ENCODE measurements at places on chromosomes 1 and 21.

- no peak for DNase-seq
These were observed 110.4 kb downstream of the PDE9A start for GRCh38 chr21:42763581-42764442.

GRCh38 chr1:199784138-199784895 lies 243.2 kb upstream of the NR5A2 start:
- DNase-seq, result no peak

GRCh38 chr1:160009801-160010200 lies 22.0 kb downstream of the PIGM start:
- no peak for DNase-seq

DNA sequence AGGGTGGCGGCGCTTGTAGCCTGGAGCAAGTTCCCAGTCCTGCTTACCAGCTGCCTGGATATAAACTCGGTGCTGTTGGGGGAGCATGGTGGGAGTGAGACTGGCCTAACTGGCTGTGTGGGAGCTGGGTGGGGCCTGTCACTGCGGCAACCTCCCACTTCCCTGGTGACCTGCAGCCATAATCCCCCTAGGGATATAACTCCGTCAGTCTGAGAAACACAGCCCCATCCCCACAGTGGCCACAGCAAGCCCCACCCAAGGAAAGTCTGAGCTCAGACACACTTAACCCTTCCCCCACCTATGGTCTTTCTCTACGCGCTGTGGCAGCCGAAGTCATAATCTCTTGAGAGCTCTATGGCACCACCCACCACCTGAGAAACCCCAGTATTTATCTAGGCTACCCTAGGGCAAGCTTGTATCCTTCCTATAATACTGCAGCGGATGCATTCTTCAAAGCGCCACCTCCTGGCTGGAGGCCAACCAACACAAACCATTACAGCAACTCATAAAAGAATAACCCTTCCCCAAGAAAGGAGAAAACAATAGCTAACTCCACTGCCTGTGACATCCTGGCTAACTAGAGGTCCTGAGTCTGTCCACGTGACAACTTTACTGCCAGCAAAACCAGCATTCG lies 57.4 kb downstream of the ZNF648 start:
- DNase-seq, result peak; percentile 7

DNA sequence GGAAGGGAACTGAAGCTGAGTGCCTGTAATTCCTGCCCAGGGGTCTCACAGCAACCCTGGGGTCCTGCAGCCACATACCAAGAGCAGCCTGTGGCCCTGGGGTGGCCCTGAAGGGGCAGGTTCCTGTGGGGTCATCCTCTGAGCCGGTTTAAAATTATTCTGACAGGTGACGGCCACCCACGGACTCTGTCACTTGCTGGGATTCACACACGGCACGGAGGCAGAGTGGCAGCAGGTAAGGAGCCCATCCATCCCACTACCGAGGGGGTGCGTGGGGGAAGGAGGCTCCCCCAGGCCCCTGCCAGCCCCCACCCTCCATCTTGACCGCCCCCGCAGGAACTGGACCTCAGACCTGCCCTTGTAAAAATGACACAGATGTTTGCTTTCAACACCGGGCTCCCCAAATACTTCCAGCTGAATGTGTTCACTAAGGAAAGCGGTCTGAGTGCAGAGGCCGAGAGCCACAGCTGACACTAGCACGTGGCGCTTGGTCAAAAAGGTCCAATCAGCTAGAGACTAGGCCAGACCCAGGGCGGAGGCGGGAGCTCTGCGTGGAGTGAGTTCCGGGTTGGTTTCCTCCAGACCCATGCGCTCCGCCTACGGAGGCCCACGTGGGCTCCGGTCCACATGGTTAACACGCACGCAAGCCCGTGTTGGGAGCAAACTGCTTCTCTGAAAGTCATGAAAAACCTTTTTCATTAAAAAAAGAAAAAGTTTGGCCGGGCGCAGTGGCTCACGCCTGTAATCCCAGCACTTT lies 10.0 kb downstream of the YBEY start:
- peak; percentile 55 for DNase-seq

DNA sequence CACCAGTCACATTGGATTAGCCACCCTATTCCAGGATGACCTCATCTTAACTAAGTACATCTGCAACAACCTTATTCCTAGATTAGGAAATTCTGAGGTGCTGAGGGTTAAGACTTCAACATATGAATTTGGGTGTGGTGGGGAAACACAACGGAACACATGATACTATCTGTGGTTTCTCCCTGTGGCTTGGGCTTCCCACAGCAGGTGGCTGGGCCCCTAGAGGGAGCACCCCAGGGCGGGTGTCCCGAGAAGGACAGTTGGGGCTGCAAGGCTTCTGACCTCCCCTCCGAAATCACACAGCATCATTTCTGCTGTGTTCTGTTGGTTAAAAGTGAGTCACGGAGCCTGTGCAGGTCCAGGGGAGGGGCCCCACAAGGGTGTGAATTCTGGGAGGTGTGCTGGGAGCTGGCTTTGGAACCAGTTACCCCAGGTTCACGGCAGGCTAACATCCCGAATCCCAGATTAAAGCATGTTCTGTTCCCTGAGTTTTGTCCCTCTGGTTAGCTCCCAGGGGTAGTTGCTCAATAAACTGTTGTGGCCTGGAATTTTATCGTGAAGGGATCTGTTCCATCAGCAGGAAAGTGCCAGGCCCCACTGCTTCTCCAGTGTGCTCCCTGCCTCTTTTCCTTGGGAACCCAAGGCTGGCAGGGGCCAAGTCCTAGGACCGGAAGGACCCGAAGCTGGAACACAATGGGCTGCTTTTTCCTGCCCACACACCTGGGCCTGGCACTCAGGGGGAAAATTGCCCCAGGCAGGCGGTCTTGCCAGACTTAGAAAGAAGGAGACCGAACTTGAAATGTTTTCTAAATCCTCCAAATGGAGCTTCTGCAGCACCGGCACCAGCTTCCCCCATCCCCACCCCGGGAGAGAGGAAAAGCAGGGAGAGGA lies 154.0 kb upstream of the WNT4 start:
- peak; percentile 22 for DNase-seq

GRCh38 chr1:182301467-182302198 lies 90.0 kb downstream of the GLUL start:
- peak; percentile 81 for DNase-seq

- DNase-seq, result peak; percentile 26
These were observed 123.2 kb upstream of the BARHL2 start for GRCh38 chr1:90840352-90840751.

DNA sequence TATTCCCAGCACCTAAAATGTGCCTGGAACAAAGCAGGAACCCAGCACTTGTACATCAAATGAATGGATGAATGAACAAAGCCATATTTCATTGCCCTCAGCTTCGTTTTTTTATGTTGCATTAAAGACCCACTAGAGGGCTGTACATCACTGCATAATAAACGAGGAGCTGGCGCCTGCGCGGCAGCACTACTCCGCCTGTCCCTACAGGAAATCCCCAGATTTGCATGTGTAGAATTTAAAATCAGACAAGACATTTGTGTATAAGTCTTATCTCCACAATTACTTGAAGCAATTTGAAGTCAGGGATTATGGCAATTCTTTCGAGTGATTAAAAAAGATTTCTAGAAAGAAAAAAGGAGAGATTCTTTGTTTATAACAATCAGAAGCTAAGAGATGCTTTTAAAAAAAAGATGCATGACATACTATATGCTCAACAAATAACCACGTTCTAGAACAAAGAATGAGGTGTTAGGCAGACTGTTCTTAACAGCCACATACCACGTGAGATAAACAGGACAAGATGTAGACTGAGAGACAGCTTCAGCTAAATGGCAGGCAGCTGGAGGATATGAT lies 5.4 kb upstream of the NEK2 start:
- DNase-seq, result peak; percentile 70

DNA sequence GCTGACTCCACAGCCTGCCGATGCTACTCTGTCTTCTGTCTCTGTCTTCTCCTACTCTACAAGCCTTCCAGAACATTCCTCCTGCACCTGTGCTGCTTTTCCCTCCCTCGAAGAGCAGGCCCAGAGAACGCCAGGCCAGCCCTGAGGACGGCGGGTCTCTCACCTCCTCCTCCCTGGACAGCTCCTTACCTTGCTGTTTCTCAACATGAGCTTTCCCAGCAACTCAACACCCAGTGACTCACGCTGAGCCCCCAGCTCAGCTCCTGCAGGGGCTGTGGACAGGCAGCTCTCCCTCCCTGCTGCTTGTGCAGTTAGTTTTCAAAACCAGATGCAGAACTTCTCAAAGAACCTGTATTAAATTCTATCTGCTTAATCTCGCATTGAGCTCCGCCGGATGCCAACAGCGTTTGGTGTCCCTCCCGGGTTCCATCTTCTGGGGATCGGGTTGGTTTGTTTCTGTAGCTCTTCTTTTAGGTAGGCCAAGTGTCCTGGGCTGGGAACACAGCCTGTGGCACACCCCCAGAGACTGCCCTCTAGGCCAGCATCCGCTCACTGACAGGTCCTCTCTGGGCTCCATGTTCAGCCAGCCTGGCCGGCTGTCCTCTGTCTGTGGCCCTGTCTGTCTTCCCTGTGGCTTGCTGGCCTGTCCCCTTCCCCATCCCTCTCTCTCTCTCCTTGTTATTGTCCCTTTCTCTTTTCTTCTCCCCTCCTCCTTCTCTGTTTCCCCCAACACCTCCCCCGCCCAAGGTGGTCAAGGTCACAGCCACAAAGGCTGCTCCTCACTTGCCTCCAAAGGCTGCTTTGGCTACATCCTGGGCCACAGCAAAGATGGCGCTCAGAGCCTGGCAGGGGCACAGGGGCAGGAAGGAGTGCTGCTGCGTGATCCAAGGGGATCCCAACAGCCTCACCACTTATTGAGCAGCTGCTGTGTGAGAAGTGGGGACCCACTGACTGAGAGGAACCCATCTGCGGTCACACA lies 391.0 kb downstream of the MATN1 start:
- DNase-seq, result no peak

DNA sequence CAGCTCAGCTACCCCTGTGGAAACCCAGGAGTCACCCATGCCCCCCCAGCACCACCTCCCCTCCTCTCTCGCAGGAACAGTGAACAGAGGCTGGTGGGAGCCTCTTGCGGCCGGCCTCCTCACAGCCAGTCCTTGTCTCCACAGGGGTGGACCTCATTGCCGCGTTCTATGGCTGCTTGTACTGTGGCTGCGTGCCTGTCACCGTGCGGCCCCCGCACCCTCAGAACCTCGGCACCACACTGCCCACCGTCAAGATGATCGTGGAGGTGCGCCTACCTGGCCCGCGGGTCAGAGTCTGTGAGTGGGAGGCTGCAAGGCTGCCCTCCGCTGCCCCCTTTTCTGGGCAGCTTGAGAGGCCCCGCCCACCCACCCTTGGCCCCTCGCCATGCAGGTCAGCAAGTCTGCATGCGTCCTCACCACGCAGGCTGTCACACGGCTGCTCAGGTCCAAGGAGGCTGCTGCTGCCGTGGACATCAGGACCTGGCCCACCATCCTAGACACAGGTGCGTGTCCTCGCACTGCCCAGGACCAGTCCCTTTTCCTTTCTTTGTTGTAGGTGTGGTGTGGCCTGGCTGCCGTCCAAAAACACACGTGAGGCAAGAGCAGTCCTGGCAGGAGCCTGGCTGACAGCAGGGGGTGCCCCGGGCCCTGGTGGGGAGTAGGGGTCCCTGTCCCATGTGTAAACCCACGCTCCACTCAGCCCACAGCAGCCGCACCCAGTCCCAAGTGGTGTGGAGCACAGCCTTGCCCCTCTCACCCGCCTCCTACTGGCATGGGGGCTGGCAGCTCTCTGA lies 50.3 kb downstream of the S100B start:
- peak; percentile 25 for DNase-seq

GRCh38 chr1:114033961-114034360 lies 54.7 kb downstream of the OLFML3 start:
- no peak for DNase-seq

DNA sequence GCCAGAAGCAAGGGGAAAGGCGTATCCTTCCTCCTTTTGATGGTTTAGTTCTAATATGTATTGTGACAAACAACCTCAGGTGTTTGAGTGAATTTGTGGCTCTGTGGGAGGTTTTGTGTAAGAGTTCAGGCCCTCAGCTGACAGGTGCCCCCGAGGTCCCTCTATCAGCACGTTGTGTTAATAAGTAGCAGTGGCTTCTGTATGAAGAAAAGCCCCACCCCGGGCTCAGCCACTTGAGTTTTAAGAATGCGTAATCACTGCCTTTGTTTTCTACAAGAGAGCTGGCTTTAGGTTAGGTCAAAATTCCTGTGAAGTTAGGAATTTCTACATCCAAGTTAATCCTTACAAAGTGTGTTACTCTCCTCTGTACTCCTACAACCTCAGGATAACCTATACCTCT lies 92.4 kb upstream of the PGBD5 start:
- peak; percentile 52 for DNase-seq

- DNase-seq, result peak; percentile 48
These were observed 10.9 kb downstream of the IER5 start for GRCh38 chr1:181099152-181100014.

- no peak for DNase-seq
These were observed 714 bp downstream of the DFFA start for GRCh38 chr1:10471411-10472219.

GRCh38 chr1:15703562-15703961 lies 19.4 kb downstream of the PLEKHM2 start:
- DNase-seq, result peak; percentile 60

DNA sequence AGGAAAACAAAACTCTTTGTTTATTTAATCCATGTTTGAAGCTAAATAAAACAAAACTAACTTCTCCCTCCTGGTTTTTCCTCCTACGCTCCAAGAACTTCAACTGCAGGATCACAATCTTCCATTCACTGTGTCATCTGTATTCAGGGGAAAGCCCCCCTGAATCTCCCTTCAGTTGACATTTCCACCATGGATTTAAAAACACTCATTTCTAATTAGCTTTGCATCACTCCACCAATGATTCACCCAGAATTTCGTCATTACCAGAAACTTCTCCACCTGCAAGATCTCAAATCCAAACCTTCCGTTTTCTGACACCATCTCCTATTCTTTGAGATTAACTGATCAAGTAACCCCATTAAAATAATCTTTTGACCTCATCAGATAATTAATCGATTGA lies 10.9 kb upstream of the RGS5 start:
- DNase-seq, result no peak

DNA sequence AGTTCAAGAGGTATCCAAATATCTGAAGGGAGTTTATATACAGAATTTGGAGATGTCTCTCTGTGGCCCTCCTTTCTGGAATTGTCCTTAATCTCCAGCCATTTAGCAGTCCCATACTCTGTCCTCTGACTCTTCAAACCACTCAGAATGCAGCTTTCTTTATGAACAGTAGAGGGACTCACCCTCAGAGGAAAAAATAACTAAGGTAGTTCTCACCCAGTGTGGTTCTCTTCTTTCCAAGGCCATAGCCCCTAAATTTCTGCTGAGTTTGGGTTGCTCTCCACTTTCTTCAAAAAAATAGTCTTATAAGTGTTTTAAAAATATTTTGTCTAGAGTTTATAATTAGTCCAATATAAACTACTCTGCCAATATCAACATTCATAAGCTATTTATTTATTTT lies 369.7 kb downstream of the MATN1 start:
- no peak for DNase-seq

Data from stomach (tissue), 19 donors.